Muscle of leg (tissue), 16 donors: ENCODE measurements at places on chromosomes 7 and 10. TPM values are rescaled to one million over a fixed set of nuclear protein-coding genes. Genes with fewer than 3 reads are reported as not detected.

- H3K4me3 ChIP-seq: no peak overlapping the region
- DNase-seq: peak; percentile 74
- no peaks in the 10 kb centered on the region for H3K27me3 ChIP-seq
- peaks cover 8% of the 10 kb centered on the region for H3K4me1 ChIP-seq
- peak overlapping the region; percentile 54 for H3K27ac ChIP-seq
Measured at GRCh38 chr7:28329661-28330363, 82.5 kb upstream of the CREB5 start.

The NAPEPLD gene
- total RNA-seq: 10.8 TPM

The PRKAR1B gene
- 23.1 TPM for total RNA-seq

DNA sequence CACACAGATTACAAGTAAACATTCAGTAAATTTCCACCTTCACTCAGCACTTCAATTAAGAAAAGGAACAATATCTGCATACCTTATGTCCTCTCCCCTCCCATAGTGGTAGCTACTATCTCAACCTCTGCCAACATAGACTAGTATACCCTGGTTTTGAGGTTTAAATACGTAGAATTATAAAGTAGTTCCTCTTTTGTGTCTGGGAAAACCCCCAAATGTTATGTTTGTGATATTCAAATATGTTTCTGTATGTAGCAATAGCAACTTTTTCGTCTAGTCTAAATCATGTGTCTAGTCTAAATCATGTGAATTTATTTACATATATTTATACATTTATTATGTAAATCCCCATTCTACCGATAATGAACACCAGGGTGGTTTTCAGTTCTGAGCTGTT is 13.2 kb upstream of the CAMK2B start:
- H3K4me1 ChIP-seq: peaks cover 8% of the 10 kb centered on the region
- no peak for DNase-seq
- H3K27me3 ChIP-seq: peaks cover 2% of the 10 kb centered on the region
- no peak overlapping the region for H3K4me3 ChIP-seq

DNA sequence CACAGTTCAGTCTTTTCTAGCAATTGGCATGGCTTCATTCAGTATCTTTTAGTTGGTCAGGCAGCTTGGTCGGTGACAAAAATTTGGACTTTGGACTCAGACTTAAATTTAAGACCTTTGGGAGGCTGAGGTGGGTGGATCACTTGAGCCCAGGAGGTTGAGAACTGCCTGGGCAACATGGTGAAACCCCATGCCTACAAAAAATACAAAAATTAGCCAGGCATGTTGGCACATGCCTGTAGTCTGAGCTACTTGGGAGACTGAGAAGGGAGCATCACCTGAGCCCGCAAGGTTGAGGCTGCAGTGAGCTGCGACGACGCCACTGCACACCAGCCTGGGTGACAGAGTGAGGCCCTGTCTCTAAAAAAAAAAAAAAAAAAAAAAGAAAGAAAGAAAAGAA is 19.5 kb upstream of the ITPRID1 start:
- DNase-seq: no peak
- H3K4me1 ChIP-seq: no peaks in the 10 kb centered on the region
- no peaks in the 10 kb centered on the region for H3K36me3 ChIP-seq

DNA sequence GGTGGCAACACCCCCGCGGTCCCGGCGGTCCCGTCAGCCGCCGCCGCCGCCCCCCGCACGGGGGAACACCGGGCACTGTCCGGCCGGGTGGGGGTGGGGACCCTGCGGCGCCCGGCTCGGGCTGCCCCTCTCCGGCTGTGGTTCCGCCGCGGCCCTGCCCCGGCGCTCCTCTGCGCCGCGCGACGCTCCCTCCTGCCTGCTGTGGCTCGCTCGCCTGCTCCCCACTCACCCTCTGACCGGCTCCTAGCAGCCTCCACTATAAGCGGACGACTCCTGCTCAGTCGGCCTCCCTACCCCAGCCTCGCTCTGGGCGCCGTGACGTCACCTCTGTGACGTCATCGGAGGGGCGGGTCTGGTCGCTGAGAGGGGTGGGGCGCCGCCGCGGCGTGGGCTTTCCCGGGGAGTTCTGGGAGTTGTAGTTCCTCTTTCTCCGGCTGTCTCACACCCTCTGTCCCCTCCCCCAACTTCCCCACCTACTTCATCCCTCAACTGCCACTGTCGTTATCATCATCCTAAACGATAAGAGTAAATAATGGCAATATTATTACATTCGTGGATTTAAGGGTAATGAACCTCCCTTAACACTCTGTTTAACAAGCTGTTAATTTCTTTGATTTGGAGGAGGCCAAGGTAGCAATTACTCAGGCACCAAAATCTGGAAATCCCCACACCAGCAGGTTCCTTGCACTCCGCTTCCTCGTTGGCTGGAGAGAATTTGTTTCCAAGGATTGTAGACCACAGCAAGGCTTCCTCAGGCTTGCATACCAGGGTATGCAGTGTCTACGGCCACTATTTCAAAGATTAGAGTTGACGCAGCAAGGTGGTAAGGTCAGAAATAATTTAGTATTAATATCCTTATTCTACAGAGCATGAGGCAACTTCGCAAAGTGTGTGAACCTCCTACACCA is at the start of gene UBE2H:
Gene UBE2H (minus strand): TSS at position 308 of the 908 bp plus-strand sequence. CDS start 405 bp downstream, outside the sequence.
- H3K27me3 ChIP-seq: no peaks in the 10 kb centered on the region
- H3K4me3 ChIP-seq: peak within 1 kb of the TSS; percentile 70
- H3K4me1 ChIP-seq: peaks cover 21% of the 10 kb centered on the region
- H3K36me3 ChIP-seq: peaks cover 4% of the 10 kb centered on the region

The ZNF277 gene
- total RNA-seq: 29.8 TPM

DNA sequence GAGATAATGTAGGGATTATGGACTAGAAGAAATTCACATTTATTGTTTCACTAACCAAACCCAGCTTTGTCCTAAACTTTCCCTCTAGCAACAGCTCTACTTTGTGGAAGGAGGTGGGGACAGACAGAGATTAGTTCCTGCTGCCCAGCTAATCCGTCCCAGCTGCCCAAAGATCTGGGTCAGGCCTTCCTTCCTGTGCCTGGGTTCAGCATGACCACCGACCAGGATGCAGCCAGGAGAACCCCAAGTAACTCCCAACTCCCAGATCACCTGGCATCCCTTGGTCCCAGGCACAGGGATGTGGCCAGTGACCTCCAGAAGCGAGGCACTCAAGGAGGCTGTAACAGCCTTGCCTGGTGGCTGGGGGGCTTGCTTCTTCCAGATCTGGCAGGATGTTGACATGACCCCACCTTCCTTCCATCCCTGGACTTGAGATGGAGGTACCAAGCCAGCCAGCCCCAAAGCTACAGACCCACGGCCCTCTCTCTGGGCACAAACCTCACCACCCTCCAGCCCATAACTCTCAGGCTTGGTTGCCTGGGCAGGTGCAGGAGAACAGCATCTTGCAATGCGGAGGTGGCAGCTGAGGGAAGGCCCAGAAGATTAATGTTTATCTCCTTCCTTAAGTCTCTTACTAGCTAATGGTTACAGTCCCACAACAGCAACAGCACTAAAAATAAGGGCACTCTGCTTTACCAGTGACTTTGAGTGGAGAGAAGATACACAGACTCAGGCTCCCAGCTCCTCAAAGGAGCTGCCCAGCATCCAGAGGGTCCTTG is 11.1 kb downstream of the CAMK2G start:
- H3K4me3 ChIP-seq: no peak overlapping the region
- H3K27me3 ChIP-seq: no peaks in the 10 kb centered on the region
- no peak overlapping the region for H3K27ac ChIP-seq

- no peaks in the 10 kb centered on the region for H3K27me3 ChIP-seq
- no peak overlapping the region for H3K27ac ChIP-seq
- DNase-seq: peak; percentile 71
- peaks cover 4% of the 10 kb centered on the region for H3K4me1 ChIP-seq
- H3K36me3 ChIP-seq: no peaks in the 10 kb centered on the region
- no peak overlapping the region for H3K4me3 ChIP-seq
Measured at GRCh38 chr10:80580638-80581468, 43.2 kb downstream of the SH2D4B start.

GRCh38 chr7:18849130-18849529 is 268.3 kb downstream of the TWIST1 start:
- no peak overlapping the region for H3K4me3 ChIP-seq
- H3K4me1 ChIP-seq: no peaks in the 10 kb centered on the region
- no peaks in the 10 kb centered on the region for H3K27me3 ChIP-seq
- no peaks in the 10 kb centered on the region for H3K36me3 ChIP-seq
- no peak overlapping the region for H3K27ac ChIP-seq

GRCh38 chr10:132162590-132163277 is 24.0 kb upstream of the DPYSL4 start:
- no peaks in the 10 kb centered on the region for H3K36me3 ChIP-seq
- no peak for DNase-seq
- peaks cover 22% of the 10 kb centered on the region for H3K4me1 ChIP-seq
- peaks cover 18% of the 10 kb centered on the region for H3K27me3 ChIP-seq
- H3K27ac ChIP-seq: no peak overlapping the region

DNA sequence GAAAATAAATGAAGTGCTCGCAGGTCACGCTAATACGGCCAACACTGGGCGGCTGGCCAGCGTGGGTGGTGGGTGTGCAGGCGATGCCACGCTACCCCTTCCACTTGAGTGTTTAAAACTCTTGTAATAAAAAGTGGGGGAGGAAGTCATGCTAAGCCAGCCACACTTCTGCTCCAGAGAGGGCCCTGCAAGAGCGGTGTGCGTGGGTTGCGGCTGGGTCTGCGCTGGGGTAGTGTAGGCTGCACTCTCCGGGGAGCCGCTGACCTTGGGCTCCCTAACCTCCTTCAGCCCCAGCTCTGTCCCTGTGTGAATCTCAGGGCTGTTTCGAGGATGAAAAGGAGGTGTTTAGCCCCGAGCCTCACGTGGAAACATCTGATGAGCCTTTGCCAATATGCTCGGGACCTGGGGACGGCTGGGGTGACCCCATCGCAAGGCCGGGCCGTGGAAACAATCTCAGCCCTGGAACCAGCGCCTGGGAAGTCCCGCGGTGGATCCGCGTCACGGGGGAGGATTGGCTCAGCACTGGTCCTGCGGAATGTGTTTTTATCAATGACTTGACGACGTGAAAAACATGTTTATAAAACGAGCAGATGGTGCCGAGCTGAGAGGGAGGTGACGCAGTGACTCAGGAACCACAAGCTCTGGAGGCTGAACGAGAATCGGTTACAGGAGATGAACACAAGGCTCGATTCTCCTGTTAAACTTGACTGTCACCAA is 278.5 kb downstream of the DNAJB6 start:
- H3K36me3 ChIP-seq: no peaks in the 10 kb centered on the region
- H3K4me1 ChIP-seq: peaks cover 18% of the 10 kb centered on the region
- H3K4me3 ChIP-seq: no peak overlapping the region
- no peak overlapping the region for H3K27ac ChIP-seq
- DNase-seq: no peak

DNA sequence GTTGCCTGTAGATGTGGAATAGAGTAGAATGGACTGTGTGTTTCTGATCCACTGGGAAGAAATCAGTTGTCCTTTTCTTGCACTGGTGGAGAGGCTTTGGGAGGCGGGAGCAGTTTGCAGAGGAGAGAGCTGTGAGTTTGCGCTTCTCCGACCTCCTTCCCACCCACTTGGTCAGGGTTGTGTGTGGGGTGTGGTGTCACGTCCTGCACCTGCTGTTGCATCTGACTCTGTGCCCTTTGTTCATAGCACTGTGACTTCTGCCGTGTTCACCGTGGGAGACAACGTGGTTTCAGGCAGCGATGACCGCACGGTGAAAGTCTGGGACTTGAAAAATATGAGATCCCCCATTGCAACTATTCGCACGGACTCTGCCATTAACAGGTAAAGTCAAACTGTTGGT is 67.8 kb downstream of the WDR37 start:
- peaks cover 3% of the 10 kb centered on the region for H3K4me1 ChIP-seq
- no peak for DNase-seq
- peaks cover 59% of the 10 kb centered on the region for H3K36me3 ChIP-seq

DNA sequence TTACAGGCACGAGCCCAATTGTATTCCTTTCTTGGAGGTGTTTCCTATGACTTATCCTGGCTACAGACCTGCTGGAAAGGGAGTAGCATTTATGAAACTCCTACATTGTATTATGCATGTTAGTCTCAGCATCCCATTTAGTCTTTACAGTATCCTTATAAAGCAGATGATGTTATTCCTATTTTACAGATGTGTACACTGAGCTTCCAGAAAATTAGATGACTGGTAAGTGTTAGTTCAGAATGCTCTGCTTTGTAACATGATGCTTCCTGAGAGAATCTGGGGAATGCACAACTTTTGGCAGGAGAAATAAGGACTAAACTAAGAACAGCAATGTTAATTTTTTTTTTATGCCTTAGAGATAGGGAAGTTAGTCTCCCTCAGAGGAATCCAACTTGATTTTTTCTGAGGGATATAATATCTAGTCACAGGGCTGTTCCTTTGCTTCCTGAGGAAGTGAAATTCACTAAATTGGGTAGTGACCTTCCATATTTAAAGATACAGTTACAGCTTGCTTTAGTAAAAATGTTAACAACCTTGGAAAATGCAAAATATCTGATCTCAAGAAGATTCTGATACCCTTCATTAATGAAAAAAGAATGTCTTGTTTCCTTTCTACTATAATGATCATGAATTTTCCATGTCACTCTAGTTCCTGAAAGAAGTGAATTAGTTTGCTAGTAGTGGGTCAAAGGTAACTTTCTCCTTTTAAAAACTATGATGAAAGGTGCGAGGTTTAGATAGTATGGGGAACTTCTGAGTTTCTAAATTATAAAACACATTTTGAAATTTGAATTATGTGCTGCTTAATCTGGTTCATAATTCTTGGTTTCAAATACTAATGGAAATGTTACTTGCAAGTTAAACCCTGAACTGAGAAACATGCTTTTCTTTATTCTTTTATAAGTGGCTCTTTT is 194.0 kb upstream of the PRPS1L1 start:
- no peaks in the 10 kb centered on the region for H3K4me1 ChIP-seq
- H3K27ac ChIP-seq: no peak overlapping the region
- H3K4me3 ChIP-seq: no peak overlapping the region
- DNase-seq: peak; percentile 63

The PHTF2 gene
- total RNA-seq: 18.2 TPM

DNA sequence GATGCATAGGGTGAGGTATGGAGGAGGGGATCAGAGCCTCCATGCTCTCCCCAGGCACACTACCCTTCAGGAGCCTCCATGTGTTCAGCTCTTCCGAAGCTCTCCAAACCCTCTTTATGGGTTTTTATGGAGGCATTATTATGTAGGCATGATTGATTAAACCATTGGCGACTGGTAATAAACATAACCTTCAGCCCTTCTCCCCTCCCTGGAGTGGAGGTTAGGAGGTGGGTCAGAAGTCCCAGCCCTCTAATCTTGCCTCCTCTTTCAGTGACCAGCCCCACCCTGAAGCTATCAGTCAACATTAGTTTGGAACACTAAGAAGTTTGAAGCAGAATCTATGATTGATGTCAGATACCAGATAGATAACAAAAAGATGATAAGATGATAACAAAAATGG is 23.3 kb downstream of the CAPZA2 start:
- DNase-seq: no peak
- H3K4me1 ChIP-seq: no peaks in the 10 kb centered on the region
- H3K36me3 ChIP-seq: peaks cover 3% of the 10 kb centered on the region
- H3K27ac ChIP-seq: no peak overlapping the region
- no peak overlapping the region for H3K4me3 ChIP-seq

- no peak overlapping the region for H3K4me3 ChIP-seq
- no peak overlapping the region for H3K27ac ChIP-seq
- no peaks in the 10 kb centered on the region for H3K4me1 ChIP-seq
- no peaks in the 10 kb centered on the region for H3K36me3 ChIP-seq
- no peak for DNase-seq
Measured at GRCh38 chr10:74432841-74433594, 282.0 kb downstream of the ADK start.

- H3K4me3 ChIP-seq: no peak overlapping the region
- no peaks in the 10 kb centered on the region for H3K27me3 ChIP-seq
- H3K4me1 ChIP-seq: no peaks in the 10 kb centered on the region
- no peak for DNase-seq
- no peaks in the 10 kb centered on the region for H3K36me3 ChIP-seq
- no peak overlapping the region for H3K27ac ChIP-seq
Measured at GRCh38 chr10:61263518-61263917, 189.7 kb downstream of the TMEM26 start.

- no peaks in the 10 kb centered on the region for H3K27me3 ChIP-seq
- H3K4me1 ChIP-seq: no peaks in the 10 kb centered on the region
- H3K27ac ChIP-seq: no peak overlapping the region
- no peaks in the 10 kb centered on the region for H3K36me3 ChIP-seq
- no peak for DNase-seq
Measured at GRCh38 chr7:112358513-112358912, 91.7 kb upstream of the IFRD1 start.

The TMEM184A gene
- total RNA-seq: 0.49 TPM
